ENCODE measurements at places on chromosomes 1 and 21. TPM values are rescaled to one million over a fixed set of nuclear protein-coding genes. Genes with fewer than 3 reads are reported as not detected.
A peak's percentile ranks its signal among the peaks of the same experiment; 100 is the strongest.

- DNase-seq, result no peak
Measured at GRCh38 chr1:62452951-62453350, 16.1 kb downstream of the USP1 start.

DNA sequence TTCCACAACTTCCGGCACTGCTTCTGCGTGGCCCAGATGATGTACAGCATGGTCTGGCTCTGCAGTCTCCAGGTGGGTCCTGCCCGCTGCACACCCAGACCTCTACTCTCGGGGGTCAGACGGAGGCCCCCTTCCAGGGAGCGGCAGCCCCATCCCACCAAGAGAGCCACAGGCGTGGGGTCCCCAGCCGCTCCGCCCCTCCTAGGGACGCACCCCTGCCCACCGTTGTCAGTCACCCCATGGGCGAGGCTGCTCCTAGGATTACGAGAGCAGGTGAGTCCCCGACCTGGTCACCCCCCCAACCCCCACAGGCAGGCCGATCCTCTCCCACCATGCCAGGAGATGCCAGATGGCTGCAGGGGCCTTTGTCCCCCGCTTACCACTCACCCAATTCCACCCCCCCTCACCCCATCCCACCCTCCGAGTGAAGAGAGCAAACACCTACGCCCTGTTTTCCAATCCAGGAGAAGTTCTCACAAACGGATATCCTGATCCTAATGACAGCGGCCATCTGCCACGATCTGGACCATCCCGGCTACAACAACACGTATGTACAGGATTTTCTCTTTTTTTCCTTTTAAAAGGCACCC is 107.0 kb downstream of the PDE9A start:
- DNase-seq, result no peak

DNA sequence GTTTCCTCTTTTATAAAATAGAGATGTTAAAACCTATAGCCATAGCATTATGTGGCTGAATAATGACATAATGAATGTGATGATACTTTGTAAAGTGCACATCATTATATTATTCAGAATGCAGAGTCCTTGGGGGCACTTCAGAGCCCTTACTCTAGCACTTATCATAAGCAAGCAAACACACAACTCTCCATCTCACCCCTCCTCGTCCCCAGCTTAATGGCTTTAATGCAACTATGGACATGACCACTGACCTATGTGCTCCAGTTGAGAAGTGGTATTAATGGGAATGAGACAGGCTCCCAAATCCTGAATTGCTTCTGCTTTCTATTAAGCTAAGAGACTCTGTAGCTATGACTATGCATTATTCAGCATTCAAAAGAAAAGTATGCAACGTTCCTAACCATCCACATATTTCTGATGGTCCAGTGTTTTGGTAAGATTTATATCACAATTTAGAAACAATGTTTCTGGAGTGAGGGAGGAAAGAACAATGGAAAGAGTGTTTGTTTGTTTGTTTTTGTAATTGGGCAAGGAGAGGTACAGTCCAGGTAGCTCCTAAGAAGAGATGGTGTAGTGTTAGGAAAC is 194.0 kb upstream of the PLXNA2 start:
- no peak for DNase-seq

GRCh38 chr1:218347723-218348627 is 2.8 kb downstream of the TGFB2 start:
- DNase-seq, result peak; percentile 78

ATP1A4 gene
- total RNA-seq, result not detected

ATF6 gene
- 76.2 TPM for total RNA-seq

Measured in lung microvascular endothelial cell (primary cell).